ENCODE measurements at places on chromosomes 12 and 14. TPM values are rescaled to one million over a fixed set of nuclear protein-coding genes. Genes with fewer than 3 reads are reported as not detected.

The POTEM gene
- not detected for total RNA-seq

The SLC41A2 gene
- 1.7 TPM for total RNA-seq

The TGFB3 gene
- total RNA-seq = 0.53 TPM

The ZFYVE1 gene
- total RNA-seq = 9.4 TPM

The NKX2-1 gene
- total RNA-seq = not detected

The LRP1-AS gene
- total RNA-seq = not detected

The ANHX gene
- not detected for total RNA-seq

The ACRBP gene
- total RNA-seq = 0.16 TPM

The LRRC43 gene
- total RNA-seq = 0.62 TPM

The RNF10 gene
- total RNA-seq = 79.1 TPM

The PTPRQ gene
- not detected for total RNA-seq

The WNT1 gene
- total RNA-seq = not detected

The IL23A gene
- total RNA-seq = 5.5 TPM

The PRR4 gene
- 0.31 TPM for total RNA-seq

The SYNDIG1L gene
- not detected for total RNA-seq

The GDF3 gene
- not detected for total RNA-seq

The LTBR gene
- total RNA-seq = 183 TPM

The AICDA gene
- total RNA-seq = not detected

The KRT85 gene
- not detected for total RNA-seq

The OVCH1 gene
- total RNA-seq = not detected

The CCDC177 gene
- not detected for total RNA-seq

The WNK1 gene
- 42.2 TPM for total RNA-seq

The FAM90A1 gene
- total RNA-seq = not detected

The TAS2R8 gene
- total RNA-seq = not detected

The FOXN3 gene
- 11.5 TPM for total RNA-seq

The STAC3 gene
- not detected for total RNA-seq
